ENCODE measurements at places on chromosomes 4 and X.
A peak's percentile ranks its signal among the peaks of the same experiment; 100 is the strongest.

- no peak for DNase-seq
These were observed 26.4 kb upstream of the TRIM60 start for GRCh38 chr4:165005352-165005925.

DNA sequence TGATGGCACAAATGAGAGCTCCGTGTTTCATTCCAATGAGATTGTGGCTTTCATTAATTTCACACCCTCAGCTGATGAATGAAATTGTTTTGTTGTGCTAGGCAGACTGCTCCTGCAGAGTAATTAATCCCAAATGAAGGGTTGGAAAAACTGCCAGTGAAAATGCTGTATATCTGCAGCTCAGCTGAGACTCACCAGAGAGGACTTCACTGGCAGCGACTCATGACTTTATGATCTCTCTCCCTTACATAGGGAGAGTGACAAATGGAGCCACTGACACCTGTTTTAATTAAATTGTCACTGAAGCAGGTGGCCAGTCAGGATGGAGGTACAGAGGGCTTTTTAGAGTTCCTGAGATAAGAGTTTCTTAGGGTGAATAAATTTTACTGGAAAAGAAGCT, 24.8 kb downstream of the GRXCR1 start:
- no peak for DNase-seq

GRCh38 chr4:123462007-123462406, 65.4 kb downstream of the SPRY1 start:
- DNase-seq, result no peak

DNA sequence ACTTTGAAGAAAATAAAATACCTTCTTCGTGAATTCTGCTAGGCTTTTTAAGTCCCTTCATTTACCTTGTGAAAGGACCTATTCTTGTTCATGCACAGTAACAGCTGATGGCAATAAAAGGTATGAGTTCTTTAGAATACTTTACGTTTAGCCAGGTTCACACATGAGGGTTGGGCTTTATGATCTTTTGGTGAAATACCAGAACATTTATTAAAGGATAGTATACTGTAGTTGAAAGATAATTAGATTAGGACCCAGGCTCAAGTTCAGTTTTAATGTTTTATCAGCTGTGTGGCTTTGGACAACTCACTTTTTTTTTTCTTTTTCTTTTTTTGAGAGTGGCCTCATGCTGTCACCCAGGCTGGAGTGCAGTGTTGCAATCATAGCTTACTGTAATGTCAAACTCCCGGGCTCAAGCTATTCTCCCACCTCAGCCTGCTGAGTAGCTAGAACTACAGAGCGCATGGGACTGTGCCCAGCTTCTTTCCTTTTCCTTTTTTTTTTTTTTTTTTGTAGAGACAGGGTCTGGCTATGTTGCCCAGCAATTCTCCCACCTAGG, 28.2 kb upstream of the NEIL3 start:
- no peak for DNase-seq

DNA sequence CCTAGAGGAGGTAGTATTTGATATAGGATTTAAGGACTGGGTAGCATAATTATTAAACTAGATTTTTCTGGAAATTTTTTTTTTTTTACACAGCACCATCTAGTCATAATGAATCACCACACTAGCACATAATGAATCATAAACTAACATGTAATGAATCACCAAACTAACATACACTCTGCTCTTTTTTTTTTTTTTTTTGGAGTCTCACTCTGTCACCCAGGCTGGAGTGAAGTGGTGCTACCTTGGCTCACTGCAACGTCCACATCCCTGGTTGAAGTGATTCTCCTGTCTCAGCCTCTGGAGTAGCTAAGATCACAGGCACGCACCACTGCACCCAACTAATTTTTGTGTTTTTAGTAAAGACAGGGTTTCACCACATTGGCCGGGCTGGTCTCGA, 92.5 kb downstream of the FAM13A start:
- peak; percentile 15 for DNase-seq

- no peak for DNase-seq
These were observed 18.0 kb downstream of the HDAC8 start for GRCh38 chrX:72554448-72555140.

- DNase-seq, result no peak
These were observed 66.9 kb upstream of the WDR1 start for GRCh38 chr4:10183462-10183861.

GRCh38 chr4:104735174-104735573, 240.5 kb upstream of the CXXC4 start:
- DNase-seq, result no peak

DNA sequence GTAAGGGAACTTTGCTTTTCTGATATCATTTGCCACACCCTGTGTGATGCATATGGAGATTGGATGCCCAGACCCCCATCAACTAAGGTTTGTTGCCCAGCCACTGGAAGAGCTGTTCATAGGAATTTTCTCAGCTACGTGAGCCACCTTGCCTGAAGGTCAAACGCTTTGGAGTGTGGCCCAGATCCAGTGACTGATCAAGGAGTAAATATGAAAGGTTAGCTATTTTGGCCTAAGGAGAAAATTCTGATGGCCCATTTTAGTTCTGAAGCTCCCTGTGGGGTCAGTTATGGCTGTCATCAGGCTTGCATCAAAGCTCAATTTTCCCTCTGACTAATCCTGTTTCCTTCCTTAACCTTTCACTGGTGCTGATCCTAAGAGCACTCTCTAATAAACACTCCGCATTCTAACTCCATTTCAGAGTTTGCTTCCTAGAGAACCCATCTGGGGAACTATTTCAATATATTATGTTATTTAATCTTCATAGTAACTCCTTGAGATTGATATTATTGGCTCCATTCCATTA, 407.7 kb downstream of the SPRY1 start:
- no peak for DNase-seq

GRCh38 chr4:130203571-130203970, 1107.6 kb downstream of the C4orf33 start:
- DNase-seq, result no peak

DNA sequence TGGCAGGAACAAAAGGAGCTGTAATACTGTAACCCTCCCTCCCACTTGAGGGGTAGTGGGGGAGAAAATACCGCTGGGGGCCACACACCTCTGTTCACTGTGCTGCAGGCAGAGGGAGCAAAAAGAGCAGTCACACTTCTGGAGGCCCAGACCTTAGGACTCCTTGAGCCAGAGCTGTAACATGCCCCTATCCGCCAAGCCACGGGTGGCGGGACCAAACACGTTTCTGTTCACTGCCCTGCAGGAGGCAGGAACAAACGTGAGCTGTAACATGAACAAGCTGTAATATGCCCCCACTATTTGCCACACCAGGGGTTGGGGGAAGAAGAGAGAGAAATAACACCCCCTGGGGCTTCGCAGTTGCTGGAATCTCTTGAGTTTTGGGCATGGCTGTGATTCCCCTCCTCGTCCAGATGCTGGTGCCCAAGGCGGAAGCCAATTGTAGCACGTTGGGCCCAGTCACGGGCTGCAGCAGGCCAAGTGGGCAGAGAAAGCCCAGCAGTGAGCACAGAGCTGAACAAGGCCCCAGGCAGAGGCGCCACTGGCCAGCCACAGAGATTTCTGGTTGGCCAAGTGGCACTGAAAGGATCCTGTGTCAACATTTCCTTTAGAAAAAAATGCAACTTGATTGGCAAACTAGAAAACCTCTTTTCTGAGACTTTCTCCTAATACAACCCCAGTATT, 509.7 kb downstream of the INPP4B start:
- no peak for DNase-seq

- no peak for DNase-seq
These were observed 352.6 kb upstream of the FAM241A start for GRCh38 chr4:111792632-111793031.

DNA sequence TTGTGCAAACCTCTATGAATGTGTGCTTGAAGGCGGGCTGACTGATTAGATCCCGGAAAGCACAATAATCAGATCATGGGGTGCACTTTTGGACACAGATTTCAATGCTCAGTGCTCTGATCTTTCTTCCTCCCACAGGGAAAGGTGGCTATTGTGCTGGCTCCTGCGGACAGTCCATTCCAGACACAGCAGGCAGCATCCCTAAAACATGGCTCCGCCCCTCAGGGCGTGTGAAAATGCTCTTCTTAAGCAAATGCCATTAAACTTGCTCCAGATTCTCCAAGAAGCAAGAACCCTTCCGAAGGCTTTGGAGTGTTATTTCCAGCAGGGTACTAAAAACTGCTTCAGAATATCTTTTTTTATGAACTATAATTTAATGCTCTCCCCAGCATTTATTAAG, 100.0 kb downstream of the SLC2A9 start:
- DNase-seq, result no peak

DNA sequence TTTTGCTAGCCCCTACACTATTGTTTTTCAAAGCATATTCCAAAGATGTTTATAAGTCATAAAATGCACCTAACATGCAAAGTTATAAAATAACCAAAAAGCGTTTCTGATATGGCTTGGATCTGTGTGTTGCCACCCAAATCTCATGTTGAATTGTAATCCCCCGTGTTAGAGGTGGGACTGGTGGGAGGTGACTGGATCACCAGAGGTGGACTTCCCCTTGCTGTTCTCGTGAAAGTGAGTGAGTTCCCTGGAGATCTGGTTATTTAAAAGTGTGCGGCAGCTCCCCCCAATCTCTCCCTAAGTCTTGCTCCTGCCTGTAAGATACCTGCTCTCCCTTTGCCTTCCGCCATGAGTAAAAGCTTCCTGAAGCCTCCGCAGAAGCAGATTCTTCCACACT, 22.8 kb upstream of the SORBS2 start:
- DNase-seq, result no peak

DNA sequence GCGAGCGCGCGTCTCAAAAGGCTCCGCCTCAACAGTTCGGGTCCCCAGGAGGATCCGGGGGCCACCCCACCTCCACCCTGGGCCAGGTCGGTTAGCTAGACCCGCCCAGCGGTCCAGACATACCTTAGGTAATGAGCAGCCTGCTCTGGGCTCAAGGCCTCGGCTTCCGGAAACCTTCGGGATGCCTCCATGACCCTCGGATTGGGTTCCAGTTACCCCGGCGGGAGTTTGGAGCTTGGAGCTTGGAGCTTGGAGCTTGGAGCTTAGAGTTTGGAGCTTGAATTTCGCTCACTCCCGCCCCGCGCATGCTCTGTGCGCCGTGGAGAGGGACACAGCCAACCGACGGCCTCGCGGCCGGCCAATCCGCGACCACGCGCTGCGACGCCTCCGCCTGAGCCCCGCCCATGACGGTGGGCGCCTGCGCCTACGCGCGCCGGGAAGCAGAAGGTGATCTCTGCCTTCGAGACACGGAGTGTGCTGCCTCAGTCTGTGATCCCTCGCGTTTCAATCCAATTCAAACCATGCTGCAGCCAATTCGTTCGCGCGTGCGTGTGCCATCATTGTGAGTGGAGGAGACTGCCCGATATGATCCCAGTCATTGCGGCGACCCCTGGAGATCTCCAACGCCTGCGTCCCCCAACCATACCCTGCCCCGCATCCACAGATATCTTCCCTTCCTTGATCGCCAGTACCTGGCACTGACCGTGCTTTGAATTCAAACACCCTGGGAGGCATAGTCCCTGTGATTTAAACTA, at the start of gene ERCC6L:
Gene ERCC6L (minus strand): TSS at position 307 of the 755 bp plus-strand sequence. CDS start 116 bp downstream, at position 191.
- DNase-seq, result peak; percentile 85

DNA sequence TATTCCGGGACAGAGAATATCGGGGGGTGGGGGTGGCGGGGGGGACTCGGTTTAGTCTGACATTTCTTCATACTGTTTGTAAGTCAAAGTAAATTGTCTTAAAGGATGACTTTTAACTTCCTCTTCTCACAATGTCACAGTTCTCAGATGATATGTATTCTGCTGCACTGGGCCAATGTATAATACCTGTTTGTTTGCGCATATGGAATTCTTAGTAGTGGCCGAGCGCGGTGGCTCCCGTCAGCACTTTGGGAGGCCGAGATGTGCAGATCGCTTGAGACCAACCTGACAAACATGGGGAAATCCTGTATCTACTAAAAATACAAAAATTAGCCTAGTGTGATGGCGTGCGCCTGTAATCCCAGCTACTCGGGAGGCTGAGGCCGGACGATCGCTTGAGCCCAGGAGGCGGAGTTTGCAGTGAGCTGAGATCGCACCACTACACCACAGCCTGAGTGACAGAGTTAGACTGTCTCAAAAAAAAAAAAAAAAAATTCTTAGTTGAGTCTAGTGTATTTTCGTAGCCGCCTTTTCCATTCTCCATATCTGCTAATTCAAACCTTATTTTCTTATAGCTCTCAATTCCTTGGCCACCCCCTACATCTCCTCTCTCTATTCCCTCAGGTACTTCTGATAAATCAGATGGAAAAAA, 851 bp downstream of the POLR2B start:
- DNase-seq, result peak; percentile 21

- DNase-seq, result no peak
These were observed 23.5 kb downstream of the NDP start for GRCh38 chrX:43949669-43950068.

DNA sequence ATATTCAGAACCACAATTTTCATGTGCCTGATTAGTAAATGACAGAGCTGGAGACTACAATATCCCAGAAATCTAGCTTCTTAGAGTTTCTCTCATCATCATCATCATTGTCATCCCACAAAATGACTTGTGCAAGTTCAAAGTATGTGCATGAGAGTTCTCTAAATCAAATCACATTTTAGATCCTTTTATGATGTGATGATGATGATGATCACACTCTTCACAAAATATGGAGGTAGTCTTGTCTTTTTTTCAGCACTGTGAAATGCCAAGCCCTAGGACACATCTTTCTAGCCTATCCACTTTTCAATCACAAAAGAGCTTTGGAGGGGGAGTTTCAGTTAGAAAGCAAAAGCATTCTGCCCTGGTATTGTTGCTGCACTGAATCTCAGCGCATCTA, 7.4 kb downstream of the MBNL3 start:
- no peak for DNase-seq
